Bronchial epithelial cell (primary cell): ENCODE measurements at places on chromosomes 7 and 10. TPM values are rescaled to one million over a fixed set of nuclear protein-coding genes. Genes with fewer than 3 reads are reported as not detected.

Gene TUBB8
- not detected in 2 replicates for total RNA-seq

Gene TMEM176B
- not detected in 2 replicates for total RNA-seq

GRCh38 chr7:141685285-141686023 lies 16.5 kb downstream of the DENND11 start:
- no peak for DNase-seq

DNA sequence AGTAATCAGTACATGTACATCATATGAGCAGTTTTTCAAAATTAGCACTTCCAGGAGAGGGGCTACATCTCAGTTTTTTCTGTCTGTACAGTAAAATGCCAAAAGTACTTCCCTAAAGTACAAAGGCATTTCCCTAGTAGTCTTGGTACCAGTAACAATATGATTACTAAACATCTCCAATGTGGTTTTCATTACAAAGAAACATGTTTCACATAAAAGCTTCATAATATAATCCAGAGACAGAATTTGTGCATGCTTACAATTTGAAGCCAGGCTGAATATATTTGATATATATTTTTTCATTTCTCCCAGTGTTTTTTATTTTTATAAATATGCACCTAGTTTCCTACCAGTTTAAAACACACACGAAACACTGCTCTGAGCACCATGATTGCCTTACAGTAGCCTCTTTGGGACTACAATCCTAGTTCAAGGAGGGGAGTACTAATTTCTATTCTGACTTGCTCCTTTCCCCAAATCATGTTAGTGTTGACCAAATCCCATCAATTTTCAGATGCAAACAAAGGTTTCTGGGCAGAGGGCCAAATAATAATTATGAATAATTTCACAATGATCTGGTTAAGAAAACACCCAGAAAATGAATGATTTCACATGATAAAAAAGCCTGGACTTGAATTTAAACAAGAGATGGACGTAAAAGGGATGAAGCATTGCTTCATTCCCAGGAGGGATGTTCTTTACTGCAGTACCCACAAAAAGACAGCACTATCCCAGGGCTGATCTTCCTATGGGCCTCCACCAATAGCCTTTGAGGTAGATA lies 201.3 kb downstream of the SLC25A13 start:
- DNase-seq = no peak

DNA sequence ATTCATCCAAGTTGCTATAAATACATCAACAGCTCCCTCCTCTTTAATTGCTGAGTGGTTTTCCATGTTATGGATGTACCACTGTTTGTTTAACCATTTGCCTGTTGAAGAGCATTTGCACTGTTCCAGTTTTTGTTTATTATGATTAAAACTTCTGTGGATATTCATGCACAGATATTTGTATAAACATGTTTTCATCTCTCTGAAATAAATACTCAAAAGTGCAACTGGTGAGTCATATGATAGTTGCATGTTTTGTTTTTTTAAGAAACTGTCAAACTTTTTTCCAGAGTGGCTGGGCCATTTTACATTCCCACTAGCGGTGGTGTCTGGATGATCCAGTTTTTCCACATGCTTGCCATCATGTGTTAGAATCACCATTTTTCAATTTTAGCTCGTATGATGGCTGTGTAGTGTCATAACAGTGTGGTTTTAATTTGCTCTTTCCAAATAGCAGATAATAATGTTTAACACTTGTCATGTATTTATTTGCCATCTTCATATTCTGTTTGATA lies 33.6 kb downstream of the MEOX2 start:
- peak; percentile 60 for DNase-seq

GRCh38 chr7:68682910-68683309 lies 915.4 kb upstream of the AUTS2 start:
- DNase-seq = no peak

- DNase-seq = no peak
Observed at GRCh38 chr10:77671594-77672252, 34.1 kb upstream of the KCNMA1 start.

DNA sequence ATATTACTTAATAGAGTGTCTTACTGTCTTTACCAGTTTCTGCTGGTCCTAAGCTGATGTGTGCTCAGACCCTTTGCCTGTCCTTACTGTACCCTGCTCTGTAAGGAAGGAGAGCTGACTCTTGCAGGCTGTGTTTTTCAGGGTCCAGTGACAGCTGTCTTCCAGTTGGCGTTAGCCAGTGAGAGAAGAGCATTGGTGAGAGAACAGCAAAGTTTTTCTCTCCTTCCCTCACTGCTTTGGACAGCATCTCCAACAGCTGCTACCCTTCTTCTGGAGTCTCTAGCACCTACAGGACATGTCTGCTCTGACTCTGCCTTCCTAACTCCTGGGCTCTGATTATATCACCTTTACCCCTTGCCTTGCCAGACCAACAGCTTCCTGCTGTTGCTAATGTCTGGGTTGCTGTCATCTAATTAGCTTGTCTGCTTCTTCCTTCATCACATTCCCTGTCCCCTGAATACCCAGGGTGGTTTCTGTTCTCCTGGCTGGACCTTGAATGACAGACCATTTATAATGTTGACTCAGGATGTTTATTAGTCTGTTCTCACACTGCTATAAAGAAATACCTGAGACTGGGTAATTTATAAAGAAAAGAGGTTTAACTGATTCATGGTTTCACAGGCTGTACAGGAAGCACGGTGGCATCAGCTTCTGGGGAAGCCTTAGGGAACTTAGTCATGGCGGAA lies 23.5 kb upstream of the PANK1 start:
- DNase-seq = peak; percentile 11

DNA sequence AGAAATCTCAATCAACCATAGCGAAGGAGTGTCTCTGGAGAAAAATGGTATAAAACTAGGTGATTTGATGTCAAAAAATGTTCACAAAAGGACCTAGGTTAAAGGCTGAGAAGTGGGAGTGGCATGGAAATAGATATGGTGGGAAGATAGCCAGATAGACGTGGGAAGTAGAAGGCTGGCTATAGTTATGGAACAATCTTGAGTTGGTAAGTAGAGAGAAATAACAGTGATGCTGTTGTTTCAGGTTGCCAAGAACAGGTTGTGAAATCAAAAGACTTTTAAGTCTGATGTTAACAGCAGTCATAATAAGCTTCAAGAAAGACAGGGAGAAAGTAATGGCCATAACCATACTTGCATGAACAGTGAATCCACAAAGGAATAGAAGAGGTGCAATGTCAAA lies 106.1 kb upstream of the RSU1 start:
- DNase-seq = no peak

- peak; percentile 63 for DNase-seq
Observed at GRCh38 chr10:70367195-70367796, 15.1 kb downstream of the LRRC20 start.

- no peak for DNase-seq
Observed at GRCh38 chr10:72334196-72334824, 20.4 kb downstream of the DNAJB12 start.

DNA sequence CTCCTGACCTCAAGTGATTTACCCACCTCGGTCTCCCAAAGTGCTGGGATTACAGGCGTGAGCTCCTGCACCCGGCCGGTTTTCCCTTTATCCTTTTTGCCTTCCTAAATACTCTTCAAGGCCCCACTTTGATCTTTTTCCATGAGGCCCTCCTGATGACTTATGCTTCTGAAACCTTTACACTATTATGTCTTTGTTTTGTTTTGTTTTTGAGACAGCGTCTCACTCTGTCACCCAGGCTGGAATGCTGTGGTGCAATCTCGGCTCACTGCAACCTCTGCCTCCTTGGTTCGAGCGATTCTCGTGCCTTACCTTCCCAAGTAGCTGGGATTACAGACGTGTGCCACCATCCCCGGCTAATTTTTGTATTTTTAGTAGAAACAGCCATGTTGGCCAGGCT lies 3.8 kb downstream of the STMP1 start:
- DNase-seq = no peak
